ENCODE measurements at places on chromosomes 11 and 22. TPM values are rescaled to one million over a fixed set of nuclear protein-coding genes. Genes with fewer than 3 reads are reported as not detected.

- DNase-seq = no peak
These were observed 76.3 kb upstream of the TMEM45B start for GRCh38 chr11:129739339-129739738.

GRCh38 chr22:40028098-40028425, 33.3 kb downstream of the FAM83F start:
- no peak for DNase-seq

Gene MPZL2
- 0.51 TPM for polyA plus RNA-seq

DNA sequence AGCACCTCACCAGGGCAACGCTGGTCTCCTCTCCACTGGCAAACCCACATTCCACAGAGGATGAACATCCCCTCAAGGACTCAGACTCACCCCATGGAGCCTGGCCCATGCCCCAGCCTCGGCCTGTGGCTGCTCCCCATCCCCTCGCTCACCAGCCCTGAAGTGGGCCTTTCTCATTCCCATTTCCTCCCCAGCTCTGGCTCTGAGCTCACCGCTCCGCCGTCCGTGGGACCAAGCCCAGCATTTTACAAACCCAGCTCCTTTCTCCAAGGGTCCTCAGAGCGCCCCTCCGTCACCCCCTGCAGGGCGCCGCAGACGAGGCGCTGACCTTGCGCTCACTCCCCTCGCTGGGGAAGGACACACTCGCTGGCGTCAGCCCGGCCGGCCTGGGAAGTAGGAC, 6.9 kb upstream of the IGF2 start:
- no peak for DNase-seq

DNA sequence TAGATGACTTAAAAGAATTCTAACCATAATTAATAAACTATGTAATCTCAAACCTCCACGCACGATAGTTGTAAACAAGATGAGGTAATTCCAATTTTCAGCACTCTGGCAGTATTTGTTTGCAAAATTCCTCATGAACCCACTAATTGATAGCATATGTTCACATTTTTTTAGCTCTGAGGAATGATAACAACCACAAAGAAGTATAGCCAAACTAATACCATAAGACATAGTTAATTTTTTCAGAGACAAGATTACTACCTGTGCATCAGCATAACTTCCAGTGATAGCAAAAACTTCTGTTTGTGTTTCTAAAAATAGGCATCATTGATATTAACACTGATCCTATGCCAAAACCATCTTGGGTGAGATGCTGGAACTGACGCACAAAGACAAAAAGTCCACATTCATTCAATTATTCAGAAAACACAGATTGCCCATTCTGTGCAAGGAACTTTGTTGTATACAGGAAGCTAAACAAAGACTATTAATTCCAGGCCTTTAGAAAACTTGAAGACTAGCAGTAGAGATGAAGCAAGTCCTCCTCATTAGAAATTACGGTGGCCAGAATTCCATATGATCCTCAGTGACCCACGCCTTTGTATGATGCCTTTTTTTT, 57.7 kb downstream of the PDGFD start:
- DNase-seq = no peak

Gene SCT
- 97.2 TPM for polyA plus RNA-seq

- DNase-seq = no peak
These were observed 75.2 kb upstream of the KIRREL3 start for GRCh38 chr11:127075758-127076157.

DNA sequence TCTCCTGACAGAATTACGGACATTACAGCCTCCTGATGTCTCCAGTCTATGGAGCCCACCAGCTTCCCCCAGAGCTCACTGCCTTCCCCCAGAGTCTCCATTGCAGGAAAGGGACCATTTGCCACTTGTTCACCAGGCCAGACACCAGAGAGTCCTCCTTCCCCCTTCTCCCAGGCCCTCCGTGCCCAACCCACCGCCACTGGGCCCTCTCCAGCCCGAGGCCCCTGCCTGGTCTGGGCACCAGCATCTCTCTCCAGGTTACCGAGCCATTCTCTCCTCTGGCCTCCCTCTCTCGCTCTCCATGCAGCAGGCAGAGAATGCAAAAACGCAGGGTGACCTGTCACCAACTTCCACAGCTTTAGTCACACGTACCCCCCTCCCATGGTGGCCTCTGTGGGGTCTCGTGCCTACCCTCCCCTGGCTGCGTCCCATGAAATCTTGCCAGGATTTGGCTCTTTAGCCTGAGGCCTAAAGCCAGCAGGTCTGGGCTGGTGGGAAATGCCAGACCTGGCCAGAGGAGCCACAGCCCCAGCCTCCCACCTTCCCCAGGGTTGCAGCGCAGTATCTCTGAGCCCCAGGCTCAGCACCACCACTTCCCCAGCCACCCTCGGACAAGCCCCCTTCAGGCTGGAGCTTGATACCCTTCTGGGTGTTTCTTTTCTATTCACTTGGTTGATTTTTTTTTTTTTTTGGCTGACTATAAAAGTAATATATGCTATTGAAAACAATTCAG, 6.8 kb upstream of the SERPINH1 start:
- DNase-seq = no peak

- no peak for DNase-seq
These were observed 35.3 kb downstream of the DGCR2 start for GRCh38 chr22:19086896-19087295.

Gene MIOX
- 0.15 TPM for polyA plus RNA-seq

GRCh38 chr11:18054511-18055103, 8.5 kb upstream of the TPH1 start:
- DNase-seq = no peak

- DNase-seq = no peak
These were observed 26.0 kb downstream of the OSBPL5 start for GRCh38 chr11:3139086-3139440.

Gene SLC25A18
- polyA plus RNA-seq = 0.58 TPM

DNA sequence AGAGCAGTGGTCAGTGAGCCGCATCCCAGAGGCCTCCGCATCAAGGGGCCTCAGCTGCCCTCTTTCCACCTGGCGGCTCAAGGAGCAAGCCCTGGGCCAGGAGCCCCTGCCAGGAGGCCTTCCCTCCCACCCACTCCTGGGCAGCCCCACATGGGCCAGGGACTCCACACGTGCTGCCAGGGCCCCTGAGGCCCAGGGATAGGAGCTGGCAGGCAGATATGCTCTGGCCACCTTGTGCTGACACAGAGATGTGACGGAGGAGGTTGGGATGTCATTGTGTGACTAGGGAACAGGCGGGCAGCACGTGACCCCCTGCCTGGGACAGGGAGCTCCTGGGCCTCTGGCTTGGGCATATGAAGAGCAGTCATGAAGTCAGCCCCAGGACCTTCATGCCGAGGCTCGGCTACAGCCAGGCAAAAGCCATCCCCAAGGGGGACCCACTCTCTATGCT, 77.9 kb downstream of the PIWIL3 start:
- no peak for DNase-seq

DNA sequence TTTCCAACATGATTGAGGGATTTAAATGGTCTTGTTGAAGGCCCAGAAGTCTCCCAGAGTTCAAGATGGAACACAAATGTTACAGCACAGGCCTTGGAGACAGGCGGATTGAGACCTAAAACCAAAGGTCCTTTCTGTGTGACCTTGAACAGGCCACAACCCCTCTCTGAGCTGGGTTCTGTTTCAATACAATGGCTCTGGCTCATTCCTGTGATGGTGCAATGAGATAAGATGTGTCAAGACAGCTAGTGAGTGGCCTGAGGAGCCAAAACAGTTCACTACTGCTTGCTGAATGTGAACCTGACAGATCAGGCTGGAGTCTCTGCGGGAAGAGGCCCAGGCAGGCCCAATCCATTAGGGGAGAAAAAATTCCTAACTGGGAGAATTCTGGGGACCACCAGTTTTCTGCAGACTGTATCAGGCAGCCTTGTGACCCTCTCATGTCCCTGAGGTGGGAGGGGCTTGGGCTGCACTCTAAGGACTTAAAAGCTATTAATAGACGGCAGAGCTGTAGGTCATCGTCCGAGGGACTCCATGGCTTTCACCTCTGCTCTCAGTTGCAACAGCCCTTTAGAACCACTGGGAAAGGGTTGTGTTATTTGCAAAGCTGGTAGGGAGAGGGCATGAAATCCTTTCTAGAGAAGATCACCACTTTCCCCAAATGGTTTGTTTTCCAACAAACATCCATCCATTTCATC, 126.1 kb upstream of the TEAD1 start:
- no peak for DNase-seq

Gene NNMT
- 58.6 TPM for polyA plus RNA-seq

- DNase-seq = no peak
These were observed 101.7 kb downstream of the MORC2 start for GRCh38 chr22:30866811-30867271.
